ENCODE measurements at places on chromosomes 5 and 9. TPM values are rescaled to one million over a fixed set of nuclear protein-coding genes. Genes with fewer than 3 reads are reported as not detected.

SOX30 gene
- 0.15 TPM for total RNA-seq

PCDHA9 gene
- total RNA-seq, result 1.7 TPM

SURF4 gene
- 169 TPM for total RNA-seq

ACTBL2 gene
- not detected for total RNA-seq

UNC13B gene
- total RNA-seq, result 39.9 TPM

CACFD1 gene
- 34.3 TPM for total RNA-seq

SLC36A3 gene
- total RNA-seq, result not detected

GKAP1 gene
- 3.5 TPM for total RNA-seq

MAP1B gene
- 251 TPM for total RNA-seq

STK32A gene
- total RNA-seq, result 0.87 TPM

LRRTM2 gene
- not detected for total RNA-seq

DNA sequence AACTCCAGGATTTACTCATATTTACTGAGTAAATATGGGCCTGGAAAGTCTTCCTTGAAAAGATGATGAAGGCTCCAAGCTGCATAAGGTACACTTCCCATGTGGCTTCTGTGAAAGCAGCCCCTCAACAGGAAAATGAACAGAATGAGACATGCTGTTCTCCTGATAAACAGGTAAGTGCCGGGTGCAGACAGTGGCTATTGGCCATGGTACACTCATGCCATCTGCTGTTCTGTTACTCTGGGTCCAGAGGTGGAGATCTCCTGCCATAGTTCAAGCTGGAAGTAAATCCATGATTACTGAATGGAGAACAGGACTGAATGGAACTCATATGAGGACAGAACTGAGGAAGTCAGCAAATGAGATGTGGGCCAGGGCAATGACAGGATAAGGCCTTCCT lies 103.6 kb downstream of the SLIT3 start:
- DNase-seq, result no peak

GRCh38 chr5:142428036-142428772 lies 103.4 kb upstream of the SPRY4 start:
- DNase-seq, result no peak

GRCh38 chr5:132437604-132438266 lies 52.8 kb downstream of the IRF1 start:
- DNase-seq, result peak; percentile 19

GRCh38 chr9:133043449-133044035 lies 12.7 kb downstream of the GTF3C5 start:
- no peak for DNase-seq

DNA sequence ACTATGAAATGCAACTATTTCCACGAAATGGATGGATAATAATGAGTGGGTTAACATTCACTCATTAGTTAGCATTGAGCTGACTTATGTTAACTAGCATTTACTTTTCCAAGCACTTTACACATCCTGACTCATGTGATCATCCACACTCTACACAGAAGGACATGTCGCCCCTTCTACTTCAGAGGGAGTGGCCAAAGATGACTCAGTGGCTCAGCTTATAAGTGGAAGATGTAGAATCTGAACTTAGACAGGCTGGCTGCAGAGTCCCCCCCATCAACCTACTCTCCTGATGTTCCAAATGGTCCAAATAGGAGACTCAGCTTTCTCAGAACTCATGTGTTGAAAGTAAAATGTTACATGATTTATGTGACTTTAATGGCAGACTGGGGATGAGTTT lies 146.0 kb downstream of the ADCY2 start:
- no peak for DNase-seq

GRCh38 chr5:113217619-113218184 lies 217.1 kb downstream of the TSSK1B start:
- no peak for DNase-seq

- DNase-seq, result no peak
These were observed 388.2 kb downstream of the FAM170A start for GRCh38 chr5:120017513-120017912.

- no peak for DNase-seq
These were observed 71.8 kb upstream of the TTC23L start for GRCh38 chr5:34767180-34767579.

DNA sequence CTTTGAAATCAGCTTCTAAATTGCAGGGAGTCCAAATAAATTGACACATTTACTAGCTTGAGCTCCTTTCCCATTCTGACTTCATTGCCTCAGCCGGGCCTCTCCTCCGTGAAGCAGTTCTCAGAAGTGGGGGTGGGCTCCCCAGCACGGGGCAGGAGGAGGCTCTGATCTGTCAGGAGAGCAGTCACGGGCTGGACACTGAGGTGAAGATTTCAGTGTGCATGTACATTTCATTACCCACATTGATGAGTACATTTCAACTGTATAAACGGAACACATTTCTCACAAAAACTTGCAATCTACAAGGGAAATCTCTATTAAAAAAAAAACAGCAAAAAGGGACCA lies 195.9 kb downstream of the SEMA6A start:
- DNase-seq, result no peak

DNA sequence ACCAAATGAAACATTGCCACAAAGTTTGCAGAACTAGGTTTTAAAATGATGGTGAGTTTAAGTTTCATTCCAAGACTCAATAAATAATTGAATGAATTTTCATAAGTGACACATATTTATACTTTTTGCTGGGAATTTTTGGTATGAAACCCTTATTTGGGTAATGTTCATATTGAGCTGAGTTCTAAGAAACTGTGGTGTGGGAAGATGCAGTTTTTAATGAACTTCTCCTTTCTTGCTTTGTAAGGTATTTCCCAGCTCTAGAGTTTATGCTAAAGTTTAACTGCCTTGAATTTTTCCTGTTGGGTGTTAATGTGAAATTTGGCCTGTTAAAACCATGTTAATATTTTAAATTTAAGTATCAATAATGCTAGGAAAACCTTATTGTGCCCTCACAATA lies 15.1 kb downstream of the RABGAP1 start:
- no peak for DNase-seq

DNA sequence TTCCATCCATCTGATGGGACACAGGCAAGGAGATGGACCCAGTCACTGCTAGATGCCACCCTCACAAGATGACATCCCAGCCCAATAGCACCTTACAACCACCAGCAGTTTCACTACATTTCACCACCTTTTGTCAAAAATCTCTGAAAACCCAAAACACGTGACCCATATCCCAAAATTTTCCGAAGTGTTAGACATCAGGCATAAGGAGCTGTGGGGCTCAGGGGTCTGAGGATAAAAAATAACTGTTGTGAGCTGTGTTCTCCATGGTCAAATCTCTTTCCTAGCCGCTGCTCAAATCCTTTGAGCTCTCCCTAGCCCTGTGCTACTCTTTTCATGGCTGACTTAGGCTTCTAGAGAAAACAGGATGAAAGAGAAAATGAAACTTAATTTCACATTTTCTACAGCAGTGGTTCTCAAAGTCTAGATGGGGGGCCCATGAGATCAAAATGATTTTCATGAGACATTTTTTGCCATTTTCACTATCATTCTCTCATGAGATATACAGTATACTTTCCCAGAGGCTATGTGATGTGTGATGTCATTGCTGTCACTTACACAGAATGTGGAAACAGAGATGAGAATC lies 40.7 kb downstream of the TIMD4 start:
- no peak for DNase-seq

GRCh38 chr9:68978066-68978465 lies 35.8 kb downstream of the PRKACG start:
- DNase-seq, result no peak

DNA sequence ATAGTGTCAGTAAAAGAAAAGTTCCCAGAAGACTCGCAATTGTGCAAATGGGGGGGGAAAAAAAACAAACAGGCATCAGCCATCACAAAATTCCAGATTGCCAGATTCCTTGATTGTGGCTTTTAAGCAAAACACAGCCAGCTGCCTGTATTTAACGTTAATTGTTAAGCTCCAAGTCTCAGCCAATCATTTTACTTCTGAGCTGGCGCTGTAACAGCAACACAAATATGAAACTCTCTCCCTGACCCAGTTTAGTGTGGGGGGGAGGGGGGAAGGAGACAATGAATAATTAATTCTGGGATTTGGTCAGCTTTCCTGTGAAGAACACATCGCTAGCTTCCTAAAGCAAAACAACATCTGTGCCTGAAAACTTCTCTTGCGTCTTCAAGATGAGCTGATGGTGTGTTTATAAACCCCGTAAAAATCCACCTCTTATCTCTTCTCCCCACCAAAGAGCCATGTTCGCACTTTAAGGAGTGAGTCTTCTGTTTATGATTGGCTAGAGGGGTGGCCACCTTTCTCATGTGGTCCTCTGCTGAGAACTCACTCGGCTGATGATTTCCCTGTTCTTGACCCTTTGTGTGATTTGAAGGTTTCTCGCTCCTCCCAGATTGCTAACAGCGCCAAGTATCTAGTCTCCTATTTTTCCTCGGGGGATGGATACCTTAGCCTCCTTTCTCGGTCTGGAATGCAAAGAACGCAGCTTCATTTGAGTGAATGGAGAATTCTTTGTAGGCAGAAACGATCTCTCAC lies 160.2 kb upstream of the DAPK1 start:
- no peak for DNase-seq

- DNase-seq, result no peak
These were observed 1.1 kb upstream of the GPSM1 start for GRCh38 chr9:136326061-136326760.

GRCh38 chr5:158074992-158075769 lies 216.2 kb upstream of the CLINT1 start:
- peak; percentile 77 for DNase-seq

DNA sequence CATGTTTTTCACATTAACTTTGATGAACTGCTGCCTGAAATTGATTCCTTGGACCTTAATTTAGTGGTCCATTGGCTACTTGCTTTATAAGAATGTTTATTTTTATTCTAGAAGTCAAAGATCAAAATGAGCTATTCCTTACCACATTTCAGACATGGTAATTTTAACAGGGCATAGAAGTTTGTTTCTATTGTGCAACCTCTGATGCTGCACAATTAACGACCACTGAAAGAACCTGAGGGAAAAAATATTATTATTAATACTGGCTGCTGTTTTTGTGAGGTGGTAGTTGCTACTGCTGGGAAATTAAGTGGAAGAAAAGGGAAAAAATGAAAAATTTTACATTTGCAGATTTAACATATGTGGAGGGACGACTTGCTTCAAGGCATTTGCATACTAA lies 37.9 kb upstream of the RAB3C start:
- DNase-seq, result no peak

GRCh38 chr9:110013064-110013463 lies 194.9 kb downstream of the C9orf152 start:
- DNase-seq, result no peak

- DNase-seq, result no peak
These were observed 31.3 kb downstream of the ISOC1 start for GRCh38 chr5:129125819-129126218.

DNA sequence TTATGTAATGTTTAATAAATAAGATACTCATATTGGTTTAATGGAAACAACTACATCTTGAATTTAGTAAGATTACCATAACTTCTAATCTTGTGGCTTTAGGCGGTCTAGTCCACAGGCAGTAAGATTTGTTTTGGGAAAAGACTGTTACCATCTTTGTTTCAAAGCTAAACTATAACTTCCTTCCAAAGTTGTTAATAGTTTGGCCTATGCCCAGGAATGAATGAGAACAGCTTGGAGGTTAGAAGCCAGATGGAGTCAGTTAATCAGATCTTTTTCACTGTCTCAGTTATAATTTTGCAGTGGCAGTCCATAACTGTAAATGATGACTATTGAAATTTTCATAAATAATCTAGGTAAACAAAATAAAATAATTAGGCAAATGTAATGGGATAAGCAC lies 241.8 kb upstream of the KLF9 start:
- no peak for DNase-seq

DNA sequence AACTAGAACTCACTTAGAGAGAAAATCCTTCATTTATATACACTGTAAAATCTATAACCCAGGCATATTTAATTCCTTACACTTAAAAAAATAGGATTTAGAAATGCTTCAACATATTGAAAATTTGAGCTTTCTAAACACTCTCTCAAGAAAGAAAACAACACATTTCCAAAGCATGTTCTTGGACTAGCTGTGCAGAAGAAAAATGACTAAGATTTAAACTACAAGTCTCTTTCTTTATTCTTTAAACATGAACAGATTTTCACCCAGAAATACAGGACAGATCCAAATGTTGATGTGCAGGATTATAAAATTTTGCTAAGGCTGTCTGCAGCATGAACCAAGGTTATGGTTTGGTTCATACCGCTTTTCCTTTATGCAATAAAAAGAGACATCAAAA lies 77.7 kb upstream of the TUSC1 start:
- DNase-seq, result no peak

DNA sequence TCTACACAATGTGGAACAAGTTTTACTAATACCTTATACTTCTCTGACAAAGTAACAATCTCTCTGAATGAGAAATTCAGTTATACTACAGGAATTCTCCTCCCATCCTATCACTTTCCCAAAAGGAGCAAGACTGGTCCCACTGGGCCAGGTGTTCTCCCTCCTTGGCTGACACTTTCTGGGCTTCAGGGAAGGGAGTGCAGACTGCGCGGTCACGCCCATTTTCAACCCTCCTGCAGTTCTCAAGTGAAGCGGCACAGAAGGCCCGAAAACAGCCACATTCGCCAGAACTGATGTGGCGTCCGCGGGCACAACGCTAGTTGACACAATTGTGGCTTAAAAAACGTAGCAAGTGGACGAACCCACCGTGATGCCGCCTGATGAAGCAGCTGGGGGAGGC lies 603 bp downstream of the SAXO1 start:
- DNase-seq, result no peak

DNA sequence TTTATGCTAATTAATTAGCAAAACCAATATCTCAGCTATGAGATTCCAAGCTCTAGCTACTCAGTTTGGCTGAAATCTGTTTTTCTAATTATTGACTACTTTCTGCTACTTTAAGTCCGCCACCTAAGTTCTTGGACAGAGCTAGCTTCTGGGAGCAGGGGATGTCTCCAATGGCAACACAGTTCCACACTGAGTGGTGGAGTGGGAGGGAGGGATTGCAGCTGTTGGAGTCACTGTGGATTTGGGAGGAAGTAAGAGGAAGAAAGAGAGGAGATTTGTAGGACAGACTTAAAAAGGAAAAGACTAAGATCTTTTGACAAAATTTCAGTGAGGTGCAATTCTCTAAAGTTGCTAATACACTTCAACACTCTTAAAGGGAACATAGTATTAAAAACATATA lies 450.8 kb downstream of the NFIB start:
- DNase-seq, result no peak

GRCh38 chr5:134178096-134178419 lies 1.3 kb upstream of the SKP1 start:
- no peak for DNase-seq

- no peak for DNase-seq
These were observed 999.8 kb downstream of the NR2F1-AS1 start for GRCh38 chr5:92581249-92581648.

DNA sequence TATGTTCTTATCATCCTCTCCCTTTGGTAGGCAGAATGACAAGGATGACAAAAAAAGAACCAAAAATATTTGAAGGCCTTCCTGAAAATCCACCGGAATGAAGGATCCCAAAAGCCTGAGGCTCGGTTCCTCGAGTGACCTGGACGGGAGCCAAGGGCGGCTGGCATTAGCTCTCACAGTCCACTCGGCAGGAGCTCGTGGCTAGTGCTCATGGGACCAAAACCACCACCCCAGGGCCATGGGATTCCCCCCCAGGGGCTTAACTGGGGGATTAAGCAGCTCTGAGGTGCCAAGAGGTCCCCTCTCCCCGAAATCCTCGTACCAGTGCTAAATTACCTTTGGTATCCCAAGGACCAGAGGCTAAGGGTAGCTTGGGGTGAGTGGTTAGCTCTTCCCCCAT lies 586 bp upstream of the PDZD2 start:
- DNase-seq, result no peak

GRCh38 chr9:93815135-93815534 lies 140.0 kb downstream of the BARX1 start:
- DNase-seq, result no peak
